ENCODE measurements at places on chromosomes 1 and 21.
A peak's percentile ranks its signal among the peaks of the same experiment; 100 is the strongest.

GRCh38 chr1:206415942-206416341, 54.3 kb upstream of the IKBKE start:
- no peak for DNase-seq

GRCh38 chr1:93471911-93472310, 24.0 kb downstream of the FNBP1L start:
- DNase-seq = no peak

DNA sequence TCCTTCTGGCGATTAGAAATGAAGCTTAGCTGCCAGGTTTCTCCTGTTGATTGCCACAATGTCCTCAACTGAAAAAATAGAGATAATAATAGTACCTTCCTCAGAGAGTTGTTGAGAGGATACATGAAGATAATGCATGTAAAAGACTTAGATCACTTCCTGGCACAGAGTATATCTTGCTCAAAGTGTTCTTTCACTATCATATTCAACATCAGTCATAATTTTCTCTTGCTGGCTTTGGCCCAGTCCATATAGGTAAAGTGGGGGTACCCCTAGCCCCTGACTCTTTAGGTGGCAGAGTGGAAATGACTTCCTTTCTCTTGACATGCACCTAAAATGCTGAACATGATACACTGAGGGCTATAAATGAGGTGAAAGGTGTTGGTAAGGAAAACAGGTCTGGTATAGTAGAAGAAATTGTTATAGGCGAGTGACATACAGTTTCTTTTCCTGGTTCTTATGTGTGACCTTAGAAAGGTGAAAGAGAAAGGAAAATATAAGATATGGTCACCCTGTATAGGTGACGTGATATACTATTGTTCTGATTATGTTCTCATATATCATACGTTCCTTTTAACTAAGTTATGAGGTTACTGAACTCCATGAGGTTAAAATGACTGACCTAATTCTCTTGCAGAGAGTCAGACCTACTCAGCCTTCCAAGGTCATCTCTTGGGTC, 209.9 kb upstream of the DEPDC1 start:
- DNase-seq = no peak

GRCh38 chr1:90412563-90412962, 304.5 kb downstream of the BARHL2 start:
- DNase-seq = no peak

DNA sequence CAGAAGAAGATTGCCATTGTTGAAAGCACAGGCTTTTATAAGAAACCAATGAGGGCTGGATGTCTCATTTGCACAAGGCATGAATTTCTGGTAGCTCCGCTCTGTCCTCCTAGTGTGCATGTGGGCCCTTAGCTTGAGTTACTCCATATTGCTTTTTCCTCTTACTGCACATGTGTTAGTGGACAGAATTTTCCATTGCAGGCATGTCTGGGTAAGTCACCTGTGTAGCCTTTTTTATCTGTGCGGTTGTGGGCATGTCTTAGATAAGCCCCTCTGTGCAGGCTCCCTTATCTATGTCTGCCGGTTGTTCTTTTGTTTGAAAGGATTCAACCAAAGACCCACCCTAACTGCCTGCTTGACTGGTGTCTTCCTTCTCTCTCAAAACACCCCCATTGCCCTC, 7.2 kb upstream of the CLCA1 start:
- DNase-seq = no peak

GRCh38 chr1:110094931-110095654, 17.1 kb upstream of the UBL4B start:
- no peak for DNase-seq

GRCh38 chr1:58283388-58284224, 262.9 kb downstream of the OMA1 start:
- no peak for DNase-seq

GRCh38 chr1:74652711-74653139, 20.9 kb downstream of the ERICH3 start:
- no peak for DNase-seq

DNA sequence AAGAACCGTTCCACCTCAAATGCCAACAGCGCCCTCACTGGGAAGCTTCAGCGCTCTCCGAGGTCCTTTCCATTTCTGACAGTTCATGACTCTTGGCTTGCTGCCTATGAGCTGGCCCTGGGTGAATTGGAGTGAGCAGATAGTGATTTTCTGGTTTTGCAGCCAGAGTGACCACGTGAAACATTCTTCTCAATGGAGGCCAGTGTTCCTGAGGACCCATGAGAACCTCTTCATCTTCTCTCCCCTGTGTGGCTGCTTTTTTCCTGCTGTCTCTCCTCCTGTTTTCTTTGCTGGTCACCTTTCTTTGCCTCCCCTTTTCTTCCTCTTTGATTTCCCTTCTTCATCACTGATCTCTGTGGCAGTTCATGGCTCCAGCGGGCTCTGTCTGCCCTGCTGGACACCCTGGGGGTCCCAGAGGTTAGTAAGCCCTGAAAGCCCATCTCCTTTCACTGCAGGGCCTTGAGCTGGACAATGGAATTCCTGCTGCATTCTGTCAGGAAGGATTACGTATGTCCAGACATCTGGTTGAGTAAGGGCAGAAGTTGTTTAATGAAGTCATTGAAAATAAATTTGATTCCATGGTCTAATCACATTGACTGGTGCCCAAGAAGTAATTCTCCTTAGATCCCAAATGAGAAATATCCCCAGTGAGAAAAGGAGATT, 29.9 kb downstream of the VASH2 start:
- DNase-seq = no peak

DNA sequence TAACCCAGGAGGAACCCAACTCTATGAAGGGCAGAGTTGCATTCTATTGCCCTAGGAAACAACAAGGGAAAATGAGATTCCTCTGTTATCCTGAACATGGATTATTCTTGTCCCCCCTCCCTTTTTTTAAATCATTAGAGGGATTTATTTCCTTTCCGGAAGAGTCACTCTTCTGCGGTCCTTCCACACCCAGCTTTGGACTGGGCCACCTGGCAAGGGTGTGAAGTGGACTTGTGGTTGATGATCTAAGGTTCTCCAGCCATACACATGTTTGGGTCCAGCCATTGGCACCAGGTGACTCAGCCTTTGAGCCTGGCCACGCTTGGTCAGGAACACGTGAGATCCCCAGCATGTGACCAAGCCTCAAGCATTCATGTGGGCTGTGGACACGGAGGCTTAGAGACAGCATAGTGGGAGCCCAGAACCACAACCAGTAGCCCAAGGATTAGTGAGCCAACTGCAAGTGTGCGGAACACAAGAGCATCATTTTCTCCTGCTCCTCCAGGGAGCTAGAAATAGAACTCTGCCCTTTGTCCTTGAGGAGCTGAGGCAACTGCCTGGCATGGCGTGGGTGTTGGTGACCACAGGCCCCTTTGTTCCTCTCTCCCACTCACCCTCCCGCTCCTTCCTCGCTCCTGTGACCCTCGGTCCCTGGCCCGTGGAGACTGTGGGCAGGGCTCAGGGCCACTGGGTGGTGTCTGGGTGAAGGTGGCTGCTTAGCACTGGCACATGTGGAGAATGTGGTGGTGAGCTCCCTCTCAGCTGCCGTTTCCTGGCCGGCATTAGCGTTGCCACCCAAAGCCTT, 50.1 kb downstream of the NENF start:
- no peak for DNase-seq

DNA sequence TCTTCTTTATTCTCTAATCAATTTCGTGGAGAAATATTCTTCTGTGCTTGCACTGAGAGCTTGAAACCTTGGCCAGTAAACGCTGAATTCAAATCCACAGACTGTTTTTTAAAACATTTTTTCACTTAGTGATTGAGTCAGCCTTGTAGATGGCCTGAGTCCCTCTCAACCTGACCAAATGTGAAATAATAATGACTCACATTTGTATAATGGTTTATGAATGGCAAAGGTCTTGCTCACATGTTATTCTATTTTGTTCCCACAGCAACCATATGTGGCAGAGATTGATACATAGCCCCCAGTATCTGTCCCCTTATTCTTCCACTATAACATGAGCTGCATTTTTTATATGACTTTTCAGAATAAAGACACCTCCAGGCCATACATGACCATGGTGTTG, 47.8 kb upstream of the CCDC190 start:
- no peak for DNase-seq

DNA sequence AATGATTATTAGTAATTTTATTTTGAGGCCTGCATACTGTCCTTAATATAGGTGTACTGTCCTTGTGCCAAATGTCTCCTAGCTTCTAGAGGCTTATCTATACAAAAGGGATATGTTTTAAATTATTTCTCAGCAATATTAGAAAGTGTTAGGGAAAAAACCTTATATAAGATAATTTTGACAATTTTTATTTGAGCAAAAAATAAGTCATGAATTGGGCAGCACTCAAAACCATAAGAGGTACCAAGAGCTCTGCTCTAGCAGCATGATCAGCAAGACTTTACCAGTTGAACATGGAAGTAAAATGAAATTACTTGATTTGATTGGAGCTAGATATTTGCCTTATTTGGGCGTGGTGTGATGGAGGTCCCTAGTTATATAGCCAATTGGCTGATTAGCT, 157.1 kb downstream of the PTBP2 start:
- no peak for DNase-seq

DNA sequence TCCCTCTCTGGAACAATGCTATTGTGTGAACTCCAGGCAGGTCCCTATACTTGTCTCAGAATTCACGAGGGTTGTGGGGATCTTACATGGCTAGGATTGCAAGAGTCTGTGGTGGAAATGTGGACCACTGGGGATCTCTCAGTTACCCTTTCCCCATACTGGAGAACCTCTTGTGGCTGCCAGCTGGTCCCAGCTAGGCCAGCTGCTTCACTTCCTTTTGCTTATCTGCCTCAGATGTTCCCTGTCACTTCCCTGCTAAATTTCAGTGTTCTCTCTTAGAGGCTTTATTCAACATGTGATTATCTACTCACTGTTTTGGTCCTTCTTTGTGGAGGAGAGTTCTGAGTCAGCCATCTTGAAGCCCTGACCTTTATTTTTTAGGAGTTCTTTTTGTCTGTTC, 75.9 kb upstream of the SAMD13 start:
- DNase-seq = no peak

DNA sequence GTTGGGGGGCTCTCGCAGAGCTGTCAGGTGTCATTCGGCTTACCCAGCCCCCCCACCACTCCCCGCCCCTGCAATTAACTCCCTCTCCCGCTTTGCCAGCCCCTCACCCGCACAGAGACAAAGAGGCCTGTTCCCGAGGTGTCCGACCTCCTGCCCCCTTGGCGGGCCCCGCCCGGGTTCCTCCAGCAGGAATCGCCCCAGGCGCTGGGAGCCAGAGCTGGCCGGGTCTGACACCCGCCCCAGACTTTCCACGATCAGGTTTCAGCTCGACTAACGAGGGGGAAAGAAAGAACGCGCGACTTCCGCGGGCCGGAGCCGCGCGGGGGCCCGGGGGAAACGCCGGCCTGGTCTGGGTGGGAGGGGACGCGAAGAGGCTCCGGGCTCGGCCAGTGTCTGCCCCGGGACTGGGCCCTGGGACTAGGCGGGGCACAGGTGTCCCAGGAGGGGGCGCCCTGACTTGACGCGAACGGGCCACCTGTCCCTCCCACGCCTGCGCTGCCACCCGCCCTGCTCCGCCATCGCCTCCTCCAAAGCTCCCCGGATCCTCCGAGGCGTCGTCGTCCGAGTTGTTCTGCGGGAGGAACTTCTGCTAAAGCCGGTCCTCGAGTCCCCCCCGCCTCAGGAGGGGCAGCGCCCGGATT, 36.4 kb upstream of the HHAT start:
- peak; percentile 32 for DNase-seq

DNA sequence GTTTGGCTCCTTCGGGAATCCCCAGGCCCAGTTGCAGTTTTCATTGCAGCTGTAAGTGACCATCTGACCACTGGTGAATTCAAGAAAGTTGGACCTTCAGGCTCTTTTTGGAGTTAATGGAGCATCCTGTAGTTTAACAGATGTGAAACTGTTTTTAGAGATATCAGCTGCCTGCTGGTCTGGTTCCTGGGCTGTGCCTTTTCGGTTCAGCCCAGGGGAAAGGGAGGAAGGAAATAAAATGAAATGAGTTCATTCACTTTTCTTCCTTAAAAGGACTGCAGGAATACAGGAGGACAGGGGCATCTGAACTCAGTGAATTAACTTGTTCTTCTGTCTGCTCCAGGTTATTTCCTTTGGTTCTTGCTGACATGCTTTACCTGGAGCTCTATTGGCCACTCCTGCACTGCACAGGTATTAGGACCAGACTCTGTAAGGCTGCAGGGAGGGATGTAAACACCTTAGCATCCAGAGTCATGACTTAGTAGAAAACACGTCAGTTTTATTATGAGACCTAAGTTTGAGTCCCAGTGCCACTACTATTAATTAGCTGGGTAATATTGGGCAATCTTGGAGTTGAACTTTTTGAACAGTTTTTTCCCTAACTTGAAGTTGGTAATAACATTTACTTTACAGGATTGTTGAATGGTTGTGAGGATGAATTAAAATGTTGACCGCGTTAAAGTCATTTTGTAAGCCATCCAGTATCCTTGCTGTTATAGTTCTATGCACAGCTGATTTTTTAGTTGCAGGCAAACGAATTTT, 83.6 kb downstream of the LRRC8D start:
- no peak for DNase-seq

- no peak for DNase-seq
These were observed 43.2 kb upstream of the CD34 start for GRCh38 chr1:207954104-207954503.

DNA sequence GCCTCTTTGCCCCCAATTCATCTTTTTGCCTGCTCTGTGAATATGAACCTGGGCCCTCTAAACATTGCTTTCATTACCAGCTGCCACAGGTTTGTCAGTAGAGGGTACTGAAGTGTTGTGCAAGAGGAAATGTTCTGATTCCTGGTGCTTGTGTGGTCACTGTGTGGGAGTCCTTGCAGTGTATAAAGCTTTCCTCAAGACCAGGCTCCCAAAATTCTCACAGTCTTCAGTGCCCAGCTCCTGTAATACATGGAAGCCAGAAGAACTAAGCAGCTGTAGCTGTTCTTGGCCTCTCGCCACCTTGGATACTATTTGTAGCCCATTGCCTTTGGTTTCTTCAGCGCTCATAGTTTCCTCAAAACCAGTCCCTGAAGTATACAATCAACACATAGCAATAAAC, 1046.2 kb downstream of the BRINP3 start:
- DNase-seq = no peak

DNA sequence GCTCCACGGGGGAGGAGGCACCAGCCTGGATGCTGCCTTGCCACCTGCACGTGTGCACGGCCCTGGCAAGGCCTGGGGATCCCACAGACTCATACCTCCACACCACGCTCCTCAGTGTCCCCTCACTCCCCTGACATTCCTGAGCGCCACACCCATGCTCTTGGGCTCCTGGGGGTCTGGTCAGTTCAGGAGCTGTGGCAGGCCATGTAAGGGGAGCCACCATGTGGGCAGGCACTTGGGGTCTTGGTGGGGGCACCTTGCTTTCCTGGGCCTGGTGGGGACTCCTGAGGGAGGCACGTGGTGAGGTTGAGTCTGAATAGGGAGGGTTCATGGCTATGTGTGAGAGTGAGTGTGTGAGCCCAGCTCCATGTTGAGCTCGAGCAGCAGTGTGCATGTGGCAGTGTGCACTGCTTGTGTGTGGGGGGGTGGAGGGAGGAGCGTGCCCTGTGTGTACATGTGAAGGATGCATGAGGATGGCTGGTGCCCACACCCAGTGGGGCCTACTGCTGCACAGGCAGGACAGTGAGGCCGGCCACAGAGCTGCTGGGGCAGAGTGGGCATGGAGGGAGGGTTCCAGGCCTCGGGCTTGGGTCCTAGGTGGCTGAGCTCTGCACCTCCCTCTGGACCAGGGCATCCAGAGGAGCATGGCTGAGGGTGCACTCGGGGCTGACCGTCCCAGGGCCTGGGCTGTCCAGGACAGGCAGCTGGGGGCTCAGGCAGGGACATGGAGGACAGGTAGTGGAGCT, 1.6 kb downstream of the GJC2 start:
- DNase-seq = no peak

GRCh38 chr1:158454537-158454936, 7.1 kb upstream of the OR10K1 start:
- no peak for DNase-seq

All from stimulated activated CD4-positive, alpha-beta T cell treated with anti-CD3 and anti-CD28 coated beads, Interleukin-12 subunit alpha, Interleukin-12 subunit beta, amount 100 ng/mL, for 4 hours (primary cell).